Activated naive CD8-positive, alpha-beta T cell treated with anti-CD3 and anti-CD28 coated beads for 36 hours (primary cell): ENCODE measurements at places on chromosomes 1 and 21. TPM values are rescaled to one million over a fixed set of nuclear protein-coding genes. Genes with fewer than 3 reads are reported as not detected.

The SPRR2A gene
- not detected for total RNA-seq

The OR1C1 gene
- not detected for total RNA-seq

The TMEM79 gene
- total RNA-seq = 7.8 TPM

The SGIP1 gene
- total RNA-seq = not detected

- DNase-seq = no peak
Measured at GRCh38 chr1:160416369-160416768, 16.0 kb downstream of the VANGL2 start.

- no peak for DNase-seq
Measured at GRCh38 chr1:248306103-248306502, 2.9 kb upstream of the OR2T12 start.

- DNase-seq = peak; percentile 46
Measured at GRCh38 chr1:110084227-110085078, 14.0 kb upstream of the ALX3 start.

DNA sequence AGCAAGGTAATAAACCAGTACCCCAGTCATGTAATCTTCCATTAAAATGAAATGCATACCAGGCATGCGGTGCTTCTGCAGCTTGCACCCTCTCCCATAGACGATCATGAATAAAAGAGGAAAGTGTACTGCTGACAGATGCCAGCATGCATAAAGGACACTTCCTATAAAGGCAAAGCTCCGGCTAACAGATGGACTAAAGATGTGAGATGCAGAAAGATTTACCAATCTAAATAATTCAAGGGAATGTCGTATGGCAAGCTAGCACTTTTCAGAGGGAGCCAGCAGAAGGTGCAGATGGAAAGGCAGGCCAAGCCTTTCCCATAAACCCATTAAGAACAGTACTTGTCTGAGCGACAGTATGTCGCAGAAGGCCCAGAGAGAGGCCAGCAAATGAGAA, 542.0 kb downstream of the NUF2 start:
- DNase-seq = no peak

DNA sequence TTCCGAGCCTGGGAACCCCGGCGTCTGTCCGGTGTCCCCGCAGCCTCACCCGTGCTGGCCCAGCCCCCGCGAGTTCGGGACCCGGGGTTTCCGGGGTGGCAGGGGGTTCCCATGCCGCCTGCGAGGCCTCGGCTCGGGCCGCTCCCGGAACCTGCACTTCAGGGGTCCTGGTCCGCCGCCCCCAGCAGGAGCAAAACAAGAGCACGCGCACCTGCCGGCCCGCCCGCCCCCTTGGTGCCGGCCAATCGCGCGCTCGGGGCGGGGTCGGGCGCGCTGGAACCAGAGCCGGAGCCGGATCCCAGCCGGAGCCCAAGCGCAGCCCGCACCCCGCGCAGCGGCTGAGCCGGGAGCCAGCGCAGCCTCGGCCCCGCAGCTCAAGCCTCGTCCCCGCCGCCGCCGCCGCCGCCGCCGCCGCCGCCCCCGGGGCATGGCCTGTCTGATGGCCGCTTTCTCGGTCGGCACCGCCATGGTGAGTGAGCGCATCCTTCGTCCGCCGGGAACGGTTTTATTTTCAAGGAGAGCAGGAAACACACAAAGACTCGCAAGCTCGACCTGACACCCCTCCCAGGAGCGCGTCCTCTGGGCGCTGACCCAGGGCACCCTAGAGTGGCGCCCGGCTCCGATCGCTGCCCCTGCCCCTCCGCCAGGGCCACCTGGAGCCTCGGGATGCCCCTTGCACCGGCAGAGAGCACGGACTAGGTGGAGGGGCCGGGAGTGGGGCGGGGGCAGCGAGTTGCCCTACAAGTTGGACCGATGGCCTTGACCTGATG, at the start of gene ABCG1:
TSS of gene ABCG1 (plus strand) at position 305 of the 770 bp plus-strand sequence. CDS start at position 428, 123 bp downstream.
- peak; percentile 73 for DNase-seq

DNA sequence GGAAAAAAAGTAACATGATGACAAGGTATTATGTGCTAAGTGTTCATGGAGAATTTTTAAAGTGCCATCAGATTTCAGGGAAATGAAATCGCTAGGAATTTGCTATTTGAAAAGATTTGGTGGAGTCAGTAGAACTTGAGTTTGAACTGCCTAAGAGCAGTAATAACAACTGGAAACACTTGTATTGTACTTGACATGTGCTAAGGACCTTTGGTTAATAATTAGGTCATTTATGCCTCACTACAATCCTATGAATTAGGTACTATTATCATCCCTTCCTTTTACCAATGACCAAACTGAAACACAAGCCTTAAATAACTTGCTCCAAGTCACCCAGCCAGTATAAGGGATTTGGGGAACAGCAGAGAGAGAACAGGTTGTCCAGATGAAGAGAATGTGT, 133.4 kb downstream of the NTNG1 start:
- DNase-seq = no peak

DNA sequence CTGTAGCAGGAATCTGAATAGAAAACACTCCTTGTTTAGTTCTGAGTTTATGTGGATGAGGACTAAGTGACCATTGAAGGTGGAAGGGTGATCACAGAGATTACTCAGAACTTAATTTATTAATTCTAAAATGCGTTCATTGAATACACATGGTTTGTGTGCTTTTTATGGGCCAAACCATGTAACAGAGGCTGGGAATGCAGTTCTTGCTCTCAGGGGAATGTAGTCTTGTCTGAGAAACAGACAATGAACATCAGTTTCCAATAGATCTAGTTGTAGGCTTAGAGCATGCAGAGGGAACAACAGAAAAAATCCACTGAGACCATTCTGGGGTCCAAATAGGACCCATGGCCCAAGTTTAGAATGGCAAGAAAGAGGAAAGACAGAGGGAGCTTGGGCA, 46.1 kb downstream of the ITSN1 start:
- no peak for DNase-seq

GRCh38 chr21:19197950-19198349, 794.4 kb upstream of the TMPRSS15 start:
- no peak for DNase-seq

DNA sequence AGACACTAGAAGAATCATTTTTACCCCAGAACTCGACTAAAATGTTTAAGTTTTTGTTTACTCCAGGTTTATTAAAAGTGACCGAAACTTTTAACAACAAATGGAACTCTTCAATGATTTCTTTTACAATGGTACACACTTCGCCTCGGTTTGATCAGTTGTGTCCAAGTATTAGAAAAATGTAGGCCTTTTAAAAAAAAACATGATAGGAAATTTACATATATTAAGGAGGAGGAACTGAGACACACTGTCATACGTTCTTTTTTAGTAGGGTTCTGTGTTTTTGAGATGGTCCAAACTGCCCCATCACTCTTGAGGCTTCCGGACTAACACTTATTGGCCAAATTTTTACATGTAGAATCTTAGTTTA, 1.3 kb downstream of the PRDM2 start:
- DNase-seq = no peak

DNA sequence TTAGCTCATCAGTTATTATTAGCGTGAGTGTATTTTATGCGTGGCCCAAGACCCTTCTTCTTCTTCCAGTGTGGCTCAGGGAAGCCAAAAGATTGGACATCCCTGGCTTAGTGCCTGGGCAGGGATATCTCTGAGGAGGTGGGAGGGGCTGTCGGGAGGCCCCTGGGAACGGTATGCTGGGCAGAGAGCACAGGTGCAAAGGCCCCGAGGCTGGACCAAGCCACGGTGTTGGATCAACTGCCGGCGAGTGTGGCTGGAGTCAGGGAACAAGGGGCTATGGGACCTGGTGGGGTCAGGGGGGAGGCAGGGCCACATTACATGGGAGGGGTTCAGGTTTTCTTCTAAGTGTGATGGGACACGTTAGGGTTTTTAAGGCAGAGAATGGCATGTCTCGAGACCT, 62.7 kb downstream of the FHAD1 start:
- DNase-seq = no peak

GRCh38 chr1:56774067-56774609, 45.1 kb downstream of the FYB2 start:
- DNase-seq = no peak

GRCh38 chr1:30966690-30967369, 58.3 kb upstream of the SDC3 start:
- DNase-seq = no peak

- no peak for DNase-seq
Measured at GRCh38 chr1:94820936-94821335, 779 bp downstream of the SLC44A3 start.

DNA sequence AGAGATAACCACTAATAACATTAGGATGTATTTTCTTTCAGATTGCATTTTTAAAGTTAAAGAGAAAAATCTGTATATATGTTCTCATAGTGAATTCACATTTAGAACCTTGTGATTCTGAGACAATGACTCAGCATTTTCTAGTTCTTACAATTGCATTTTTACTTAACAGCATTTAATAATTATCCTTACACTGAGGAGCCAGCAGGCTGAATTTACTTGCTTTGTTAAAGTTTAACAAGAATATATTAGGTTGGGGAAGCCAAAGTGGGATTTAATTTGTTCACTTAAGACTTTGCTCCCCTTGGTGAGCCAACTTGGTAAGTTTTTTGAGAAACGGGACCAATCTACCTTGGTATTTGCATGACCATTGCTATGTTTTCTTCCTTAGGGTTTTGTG, 4.5 kb downstream of the PATJ start:
- DNase-seq = no peak

DNA sequence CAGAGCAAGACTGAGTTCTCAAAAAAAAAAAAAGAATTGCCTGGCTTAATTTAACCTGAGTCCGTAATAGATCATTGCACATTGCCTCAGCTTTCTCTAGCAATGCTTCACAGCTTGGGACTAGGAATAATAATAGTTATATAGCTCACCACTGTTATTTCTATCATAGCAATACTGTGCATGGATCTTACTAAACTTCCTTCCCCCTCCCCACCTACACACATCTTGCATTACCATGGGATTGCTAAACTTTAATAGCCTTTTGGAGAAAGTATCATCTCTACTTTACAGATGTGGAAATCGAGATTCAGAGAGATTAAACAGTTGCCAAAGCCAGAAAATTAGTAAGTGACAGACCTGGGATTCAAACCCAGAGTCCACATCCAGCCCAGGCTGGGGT, 99.4 kb downstream of the ATP5PO start:
- DNase-seq = no peak

DNA sequence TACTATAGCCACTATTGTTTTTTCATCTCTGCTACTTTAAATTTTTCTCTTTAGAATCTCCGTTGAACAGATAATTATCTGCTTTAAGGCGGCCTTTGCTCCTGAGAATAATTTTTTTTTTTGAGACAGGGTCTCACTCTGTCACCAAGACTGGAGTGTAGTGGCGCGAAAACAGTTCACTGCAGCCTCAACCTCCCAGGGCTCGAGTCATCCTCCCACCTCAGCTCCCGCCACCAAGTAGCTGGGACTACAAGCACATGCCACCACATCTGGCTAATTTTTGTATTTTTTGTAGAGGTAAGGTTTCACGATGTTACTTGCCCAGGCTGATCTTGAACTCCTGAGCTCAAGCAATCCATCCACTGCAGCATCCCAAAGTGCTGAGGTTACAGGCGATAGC, 28.6 kb downstream of the TRIT1 start:
- DNase-seq = peak; percentile 25
